Endodermal cell (in vitro differentiated cells): ENCODE measurements at places on chromosomes 2 and 18.

DNA sequence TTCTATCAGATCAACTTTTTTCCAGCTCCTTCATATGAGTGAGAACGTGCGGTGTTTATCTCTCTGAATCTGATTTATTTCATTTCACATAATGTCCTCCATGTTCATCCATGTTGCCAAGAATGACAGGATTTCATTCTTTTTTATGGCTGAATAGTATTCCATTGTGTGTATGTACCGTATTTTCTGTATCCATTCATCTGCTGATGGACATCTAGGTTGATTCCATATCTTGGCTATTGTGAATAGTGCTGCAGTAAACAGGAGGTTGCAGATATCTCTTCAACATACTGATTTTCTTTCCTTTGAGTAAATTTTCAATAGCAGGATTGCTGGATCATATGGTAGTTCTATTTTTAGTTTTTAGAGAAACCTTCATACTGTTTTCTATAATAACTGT lies 388.5 kb downstream of the DCDC2C start:
- no peak for DNase-seq

- DNase-seq, result peak; percentile 95
Measured at GRCh38 chr2:20106746-20107145, 55.3 kb upstream of the LAPTM4A start.

DNA sequence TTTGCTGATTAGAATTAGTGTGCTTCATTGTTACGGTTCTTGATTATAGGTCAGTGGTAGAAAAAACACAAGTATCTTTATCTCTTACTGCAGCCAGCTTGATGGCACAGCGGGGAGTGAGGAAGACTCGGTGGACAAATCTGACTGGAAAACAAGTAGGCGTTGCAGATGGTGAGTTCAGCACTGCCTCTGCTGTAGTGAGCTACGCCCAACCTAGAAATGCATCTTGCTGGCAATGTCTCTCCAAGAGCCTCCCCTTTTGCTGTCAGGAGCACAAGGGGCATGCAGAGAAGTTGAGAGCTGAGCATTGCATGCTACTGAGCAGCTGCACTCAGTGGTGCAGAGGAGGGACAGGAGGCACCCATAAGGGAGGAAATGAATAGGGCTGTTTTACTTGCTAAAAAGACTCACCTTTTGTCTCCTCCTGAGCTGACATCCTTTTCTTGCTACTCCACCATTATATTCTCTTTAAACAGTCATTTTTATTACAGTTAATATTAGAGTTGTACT lies 977.3 kb upstream of the ACVR2A start:
- peak; percentile 49 for DNase-seq

GRCh38 chr2:124138076-124138475 lies 113.0 kb downstream of the CNTNAP5 start:
- DNase-seq, result no peak

DNA sequence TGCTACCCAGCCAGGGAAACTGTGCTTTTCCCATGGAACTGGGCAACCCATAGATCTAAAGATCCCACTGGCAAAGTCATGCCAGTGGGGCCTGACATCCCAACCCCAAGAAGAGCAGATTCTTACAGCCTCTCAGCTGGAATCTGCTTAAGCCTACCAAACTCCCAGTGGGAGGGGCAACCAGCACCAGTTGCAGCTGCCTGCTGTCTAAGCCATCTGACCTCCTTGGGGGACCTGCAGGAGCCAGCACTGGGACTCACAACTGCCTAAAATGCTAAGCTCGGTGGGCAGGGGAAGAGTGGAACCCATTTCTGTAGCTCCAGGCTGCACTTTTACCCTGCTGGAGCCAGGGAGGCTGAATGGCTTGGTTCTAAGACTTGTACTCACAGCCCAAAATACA lies 770.7 kb upstream of the SLC8A1 start:
- peak; percentile 64 for DNase-seq

DNA sequence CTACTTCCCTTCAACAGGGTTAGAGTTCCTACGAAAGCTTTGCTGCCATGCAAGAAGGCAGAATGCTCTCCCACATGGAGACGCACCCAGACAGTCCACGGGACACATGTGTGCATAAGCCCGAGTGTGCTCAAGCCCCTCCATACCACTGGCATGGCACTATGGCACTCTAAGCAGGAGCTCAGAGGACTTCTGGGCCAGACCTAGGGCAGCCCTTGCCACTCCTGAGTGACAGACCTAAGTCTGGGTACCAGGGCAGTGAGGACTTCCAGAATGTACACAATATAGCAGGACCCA lies 11.4 kb upstream of the ARID5A start:
- peak; percentile 35 for DNase-seq
